ENCODE measurements at places on chromosomes 1 and 21. TPM values are rescaled to one million over a fixed set of nuclear protein-coding genes. Genes with fewer than 3 reads are reported as not detected.

Gene OR2L5
- not detected for total RNA-seq

Gene NUDT17
- 11.0 TPM for total RNA-seq

Gene MAN1C1
- total RNA-seq, result 0.72 TPM

Gene MCOLN2
- 11.4 TPM for total RNA-seq

Gene MPL
- not detected for total RNA-seq

Gene SLC6A9
- total RNA-seq, result 17.3 TPM

Gene S100A11
- 213 TPM for total RNA-seq

Gene S100A9
- not detected for total RNA-seq

Gene TMPRSS15
- 35.2 TPM for total RNA-seq

Gene NTMT2
- not detected for total RNA-seq

Gene PEX19
- total RNA-seq, result 43.5 TPM

Gene RPS6KA1
- 51.8 TPM for total RNA-seq

Gene CTSE
- total RNA-seq, result not detected

Gene TINAGL1
- total RNA-seq, result 421 TPM

Gene CNKSR1
- 1.8 TPM for total RNA-seq

Gene RPE65
- not detected for total RNA-seq

Gene SH2D1B
- total RNA-seq, result 3.0 TPM
